Stimulated activated CD4-positive, alpha-beta T cell treated with anti-CD3 and anti-CD28 coated beads, Interleukin-1b, Interleukin-23, amount 100 ng/mL, for 1 hour (primary cell): ENCODE measurements at places on chromosomes 2 and 18.

DNA sequence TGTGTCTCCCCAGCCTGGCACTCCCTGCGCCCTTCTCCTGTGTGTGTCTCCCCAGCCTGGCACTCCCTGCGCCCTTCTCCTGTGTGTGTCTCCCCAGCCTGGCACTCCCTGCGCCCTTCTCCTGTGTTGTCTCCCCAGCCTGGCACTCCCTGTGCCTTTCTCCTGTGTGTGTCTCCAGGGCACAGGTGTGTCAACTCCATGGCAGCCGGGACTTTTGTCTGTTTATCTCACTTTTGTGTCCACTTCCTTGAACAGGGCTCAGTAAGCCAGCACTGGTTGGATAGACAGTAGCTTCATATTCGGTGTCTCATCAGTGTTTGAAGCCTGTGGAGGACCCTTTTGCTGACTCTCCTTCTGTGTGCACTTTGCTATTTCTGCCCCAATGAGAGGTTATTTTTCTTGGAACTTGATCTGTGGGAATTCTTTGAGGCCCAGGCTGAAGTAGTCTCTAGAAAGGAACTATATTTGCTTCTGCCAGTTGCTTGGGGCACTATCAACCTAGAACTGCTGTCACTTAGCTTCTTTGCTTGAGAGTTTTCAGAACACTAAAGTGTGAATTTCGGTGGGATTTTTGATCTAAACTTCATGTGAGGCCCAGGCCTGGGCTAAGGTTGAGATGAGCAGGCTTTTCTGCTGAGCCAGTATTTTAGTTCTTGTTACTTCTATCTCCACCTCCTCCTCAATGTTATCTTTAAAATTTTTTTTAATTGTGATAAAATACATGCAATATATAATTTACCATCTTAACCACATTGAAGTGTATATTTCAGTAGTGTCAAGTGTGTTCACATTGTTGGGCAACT, 8.3 kb upstream of the ASB1 start:
- DNase-seq, result no peak

- DNase-seq, result no peak
Measured at GRCh38 chr2:10048501-10049171, 5.3 kb downstream of the KLF11 start.

DNA sequence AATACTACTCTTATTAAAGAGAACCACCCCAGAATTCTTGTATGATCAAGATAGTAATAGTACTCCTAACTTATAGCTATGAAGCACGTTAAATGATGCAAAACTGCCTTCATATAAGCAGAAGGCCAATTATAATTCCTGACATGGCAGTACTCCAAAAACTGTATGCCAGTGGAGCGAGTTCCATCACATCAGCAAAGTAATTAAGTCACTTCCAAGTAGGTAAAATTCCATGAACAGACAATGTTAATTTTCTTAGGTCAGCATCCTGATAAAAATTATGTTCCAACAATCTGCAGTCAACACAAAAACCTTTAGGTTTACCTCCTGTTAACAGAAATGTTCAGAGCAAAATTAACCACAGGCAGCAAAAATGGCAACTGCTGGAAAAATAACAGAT, 136.7 kb downstream of the CDH2 start:
- DNase-seq, result no peak

- no peak for DNase-seq
Measured at GRCh38 chr18:56844556-56844955, 193.4 kb downstream of the WDR7 start.

DNA sequence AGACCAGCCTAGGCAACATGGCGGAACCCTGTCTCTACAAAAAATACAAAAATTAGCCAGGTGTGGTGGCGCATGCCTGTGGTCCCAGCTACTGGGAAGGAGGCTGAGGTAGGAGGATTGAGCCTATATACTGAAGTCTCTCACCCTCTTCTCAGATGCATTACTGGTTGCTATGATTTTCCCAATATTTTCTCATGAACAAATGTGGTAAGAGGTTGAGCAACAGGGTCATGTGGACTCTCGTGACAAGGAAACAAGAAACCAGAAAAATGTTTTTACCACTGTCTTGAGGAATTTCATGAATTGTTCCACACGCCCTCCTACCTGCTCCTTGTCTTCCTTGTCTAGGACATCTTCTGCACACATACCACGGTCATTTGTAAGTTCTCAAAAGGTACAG, 12.4 kb downstream of the LMAN2L start:
- no peak for DNase-seq

- no peak for DNase-seq
Measured at GRCh38 chr2:71154798-71155197, 24.4 kb downstream of the MPHOSPH10 start.

DNA sequence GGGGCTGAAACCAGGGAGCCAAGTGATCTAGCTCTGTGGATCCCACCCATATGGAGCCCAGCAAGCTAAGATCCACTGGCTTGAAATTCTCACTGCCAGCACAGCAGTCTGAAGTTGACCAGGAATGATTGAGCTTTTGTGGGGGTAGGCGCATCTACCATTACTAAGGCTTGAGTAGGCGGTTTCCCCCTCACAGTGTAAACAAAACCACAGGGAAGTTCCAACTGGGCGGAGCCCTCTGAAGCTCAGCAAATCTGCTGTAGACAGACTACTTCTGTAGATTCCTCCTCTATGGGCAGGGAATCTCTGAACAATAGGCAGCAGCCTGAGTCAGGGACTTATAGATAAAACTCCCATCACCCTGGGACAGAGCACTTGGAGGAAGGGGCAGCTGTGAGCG, 96.7 kb downstream of the CCDC148 start:
- no peak for DNase-seq

DNA sequence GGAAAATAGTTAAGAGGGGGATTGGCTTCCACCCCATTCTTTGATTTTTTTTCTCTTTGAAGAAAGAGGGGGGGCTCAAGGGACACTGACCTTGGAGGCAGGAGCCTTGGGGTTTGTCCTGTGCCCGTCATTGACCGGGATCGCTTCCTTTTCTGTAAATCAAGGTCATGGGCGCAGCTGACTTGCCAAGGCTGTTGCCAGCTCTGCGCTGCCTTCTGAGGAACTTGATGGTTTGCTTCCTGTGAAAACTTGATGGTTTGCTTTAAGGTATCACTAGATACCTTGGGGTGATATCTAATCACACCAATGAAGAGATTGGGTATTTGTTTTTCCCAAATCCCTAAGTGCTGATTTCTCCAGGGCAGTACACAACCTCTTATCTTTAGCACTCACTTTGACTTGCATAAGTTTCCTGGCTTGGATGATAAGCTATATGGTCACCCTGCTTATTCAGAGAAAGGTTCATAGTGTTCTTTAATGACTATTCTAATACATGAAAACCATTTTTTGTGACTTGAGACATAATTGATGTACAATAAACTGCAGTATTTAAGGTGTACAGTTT, 56.0 kb downstream of the DGKD start:
- DNase-seq, result no peak

GRCh38 chr2:65465124-65465523, 32.7 kb upstream of the SPRED2 start:
- no peak for DNase-seq

DNA sequence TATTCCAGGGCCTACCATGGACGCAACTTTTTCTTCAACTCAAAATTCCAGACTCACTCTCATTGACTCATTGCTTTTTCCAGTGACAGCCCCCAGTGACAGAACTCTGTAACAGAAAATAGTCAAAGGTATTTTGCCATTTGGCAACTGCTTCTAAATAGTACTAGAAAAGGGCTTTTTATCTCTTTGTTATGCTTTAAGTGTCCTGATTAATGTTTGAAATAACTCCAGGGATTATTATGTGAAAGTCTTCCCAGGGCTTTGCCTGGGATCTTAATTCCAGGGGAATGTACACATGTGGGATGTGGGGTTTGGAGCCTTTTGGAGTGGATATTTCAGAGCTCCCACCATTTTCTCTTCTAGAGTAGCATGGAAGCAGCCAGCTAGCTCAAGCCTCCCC, 198.8 kb downstream of the KCNS3 start:
- DNase-seq, result no peak

- DNase-seq, result no peak
Measured at GRCh38 chr2:18883616-18884456, 294.5 kb upstream of the NT5C1B start.

GRCh38 chr18:75644871-75645270, 217.4 kb upstream of the SMIM21 start:
- DNase-seq, result no peak

- no peak for DNase-seq
Measured at GRCh38 chr2:239029958-239030357, 182.1 kb downstream of the TWIST2 start.

DNA sequence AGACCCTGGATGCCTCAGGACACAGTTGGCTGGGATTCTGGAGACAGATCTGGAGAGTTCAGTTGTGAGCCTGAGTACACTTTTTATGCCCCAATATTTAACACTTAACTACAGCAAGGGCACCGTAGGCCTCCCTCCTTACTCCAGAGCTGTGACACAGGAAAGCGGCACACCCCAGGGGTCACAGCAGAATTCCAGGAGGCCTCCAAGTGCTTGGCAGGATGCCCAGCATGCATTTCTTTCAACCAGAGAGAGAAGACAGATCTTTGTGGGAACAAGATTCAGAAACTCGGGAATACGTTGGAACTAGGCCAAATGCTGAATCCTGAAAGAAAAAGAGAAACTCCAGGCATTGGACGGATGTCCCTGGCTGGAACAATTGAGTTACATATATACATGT, 199.2 kb upstream of the NT5C1B start:
- no peak for DNase-seq

DNA sequence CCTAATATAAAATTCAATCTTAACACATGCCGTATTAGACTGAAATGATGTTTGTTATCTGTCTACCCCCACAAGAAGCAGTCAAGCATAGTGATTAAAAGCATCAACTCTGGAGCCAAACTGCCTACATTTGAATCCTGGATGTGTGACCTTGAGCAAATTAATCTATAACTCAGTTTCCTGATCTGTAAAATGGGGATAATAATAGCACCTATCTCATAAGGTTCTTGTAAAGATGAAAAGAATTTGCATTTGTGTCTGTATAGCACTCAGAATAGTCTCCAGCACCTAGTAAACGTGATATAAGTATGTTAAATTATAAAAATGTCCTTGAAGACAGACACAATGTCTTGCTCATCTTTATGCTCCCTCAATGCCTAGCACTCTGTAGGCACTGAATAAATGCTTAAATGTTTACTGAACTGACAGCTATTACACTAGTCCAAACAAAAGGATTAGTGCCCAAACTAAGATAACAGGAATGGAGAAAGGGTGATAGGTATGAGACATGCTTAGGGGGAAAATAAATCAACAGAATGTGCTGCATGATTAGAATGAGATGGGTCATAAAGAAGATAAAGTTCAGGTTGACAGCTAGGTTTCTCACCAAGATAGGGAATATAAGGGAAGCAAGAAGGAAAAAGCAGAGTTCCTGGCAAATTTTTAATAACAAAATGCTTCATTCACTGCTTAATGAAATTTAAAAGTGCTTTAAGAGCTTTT, 180.6 kb downstream of the ATAD2B start:
- no peak for DNase-seq

GRCh38 chr2:223554923-223555322, 47.2 kb downstream of the SCG2 start:
- no peak for DNase-seq

DNA sequence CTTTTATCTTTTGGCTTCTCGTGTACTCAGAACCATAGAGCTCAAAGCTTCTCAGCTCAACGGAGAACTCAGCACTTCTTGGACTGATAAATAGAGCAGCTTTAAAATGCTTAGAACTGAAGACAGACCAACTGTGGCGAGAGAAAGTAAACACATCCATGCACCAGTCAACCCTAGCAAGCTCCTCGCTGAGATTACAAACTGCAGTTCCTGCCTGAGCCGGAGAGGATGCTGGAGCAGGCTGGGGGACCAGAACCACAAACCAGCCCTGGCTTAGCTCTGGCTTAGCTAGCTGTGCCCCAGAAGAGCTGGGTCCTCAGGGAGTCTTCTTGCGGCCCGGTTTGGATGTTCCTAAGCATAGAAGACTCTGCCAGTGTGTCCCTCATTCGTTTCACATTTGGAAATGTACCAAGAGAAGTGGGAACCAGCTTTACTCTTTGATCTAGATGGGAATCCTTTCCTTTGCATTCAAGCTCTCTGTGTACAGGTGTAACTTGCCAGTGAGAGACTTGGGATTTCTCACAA, 5.6 kb downstream of the PAX8 start:
- no peak for DNase-seq

- no peak for DNase-seq
Measured at GRCh38 chr2:16962505-16962904, 296.9 kb upstream of the CYRIA start.
